ENCODE measurements at places on chromosomes 5 and 9.
A peak's percentile ranks its signal among the peaks of the same experiment; 100 is the strongest.

GRCh38 chr5:168311061-168311566 lies 19.7 kb downstream of the WWC1 start:
- no peak for DNase-seq

DNA sequence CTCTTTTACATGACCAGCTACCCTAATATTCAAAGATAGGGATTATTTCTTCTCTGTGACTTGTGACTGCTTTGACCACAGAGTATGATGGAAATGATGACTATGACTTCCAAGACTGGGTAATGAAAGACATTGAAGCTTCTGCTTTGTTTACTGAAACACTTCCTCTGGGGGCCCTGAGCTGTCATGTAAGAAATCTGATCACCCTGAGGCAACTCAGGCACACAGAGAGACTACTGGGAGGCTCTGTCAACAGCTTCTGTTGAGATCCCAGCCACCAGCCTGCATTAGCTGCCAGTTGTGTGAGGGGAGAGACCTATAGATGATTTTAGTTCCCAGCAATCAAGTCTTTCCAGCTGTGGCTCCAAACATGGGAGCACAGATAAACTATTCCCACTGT lies 76.5 kb downstream of the KCTD16 start:
- DNase-seq: no peak

DNA sequence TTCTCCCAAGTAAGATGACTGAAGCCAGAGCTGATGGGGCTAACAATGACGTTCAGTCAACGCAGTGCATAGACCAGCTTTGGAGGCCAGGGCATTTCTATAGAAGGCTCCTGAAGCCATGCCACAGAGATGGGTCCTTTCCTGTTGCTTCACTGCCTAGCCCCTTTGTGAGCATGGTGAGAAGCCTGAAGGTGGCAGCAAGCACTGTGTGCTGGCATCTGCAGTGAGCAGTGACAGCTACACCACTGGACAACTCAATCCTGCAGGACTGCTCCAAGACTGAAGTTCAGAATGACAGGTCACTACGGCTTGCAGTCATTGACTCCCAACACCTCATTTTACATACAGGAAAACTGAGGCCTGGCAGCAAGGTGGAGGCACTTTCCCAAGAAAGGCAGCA lies 229.0 kb downstream of the TSSK1B start:
- no peak for DNase-seq

- DNase-seq: no peak
These were observed 17.4 kb downstream of the ELOVL7 start for GRCh38 chr5:60826653-60827052.

DNA sequence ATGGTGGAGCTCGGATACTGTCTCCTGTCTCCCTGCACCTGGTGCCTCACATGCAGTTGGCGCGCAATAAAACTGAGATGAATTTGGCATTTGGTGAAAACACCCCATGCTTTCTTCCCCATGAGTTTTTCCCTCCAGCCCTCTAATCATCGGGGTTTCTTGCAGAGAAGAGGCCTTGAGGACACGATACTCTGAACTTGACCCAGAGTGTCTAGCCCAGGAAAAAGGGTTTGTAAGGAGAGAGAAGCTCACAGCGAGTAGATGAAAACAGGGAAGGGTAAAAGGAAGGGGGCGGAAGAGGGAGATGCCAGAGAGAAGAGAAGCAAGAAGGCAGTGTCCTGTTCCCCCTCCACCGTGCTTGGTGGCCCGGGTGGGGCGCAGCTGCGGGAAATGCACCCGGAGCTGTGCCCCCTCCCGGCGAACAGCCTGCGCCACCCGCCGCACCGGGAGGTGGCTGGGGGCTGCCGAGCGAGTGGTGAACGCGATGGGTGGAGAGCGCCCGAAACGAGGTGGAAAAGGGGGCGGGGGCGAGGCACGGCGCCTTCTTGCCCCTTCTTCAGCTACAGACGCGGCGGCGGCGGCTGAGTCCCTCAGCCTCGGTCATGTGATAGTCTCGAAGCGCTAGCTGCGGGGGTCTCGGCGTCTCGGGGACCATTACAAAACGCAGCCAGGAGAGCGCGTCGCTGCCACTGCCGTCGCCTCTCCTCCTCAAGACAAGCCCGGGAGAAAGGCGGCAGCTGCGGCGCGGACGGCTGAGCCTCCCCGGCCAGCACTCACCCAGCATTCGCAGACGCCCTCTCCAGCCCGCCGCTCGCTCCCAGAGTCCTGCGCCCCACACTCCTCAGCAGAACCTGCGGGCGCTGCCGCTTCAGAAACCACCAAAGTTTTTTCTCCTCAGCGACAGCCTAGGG lies 1.1 kb upstream of the FOXB2 start:
- peak; percentile 74 for DNase-seq

GRCh38 chr5:33733225-33733624 lies 158.6 kb downstream of the ADAMTS12 start:
- no peak for DNase-seq

- no peak for DNase-seq
These were observed 172.3 kb upstream of the TBCA start for GRCh38 chr5:77948476-77948875.

DNA sequence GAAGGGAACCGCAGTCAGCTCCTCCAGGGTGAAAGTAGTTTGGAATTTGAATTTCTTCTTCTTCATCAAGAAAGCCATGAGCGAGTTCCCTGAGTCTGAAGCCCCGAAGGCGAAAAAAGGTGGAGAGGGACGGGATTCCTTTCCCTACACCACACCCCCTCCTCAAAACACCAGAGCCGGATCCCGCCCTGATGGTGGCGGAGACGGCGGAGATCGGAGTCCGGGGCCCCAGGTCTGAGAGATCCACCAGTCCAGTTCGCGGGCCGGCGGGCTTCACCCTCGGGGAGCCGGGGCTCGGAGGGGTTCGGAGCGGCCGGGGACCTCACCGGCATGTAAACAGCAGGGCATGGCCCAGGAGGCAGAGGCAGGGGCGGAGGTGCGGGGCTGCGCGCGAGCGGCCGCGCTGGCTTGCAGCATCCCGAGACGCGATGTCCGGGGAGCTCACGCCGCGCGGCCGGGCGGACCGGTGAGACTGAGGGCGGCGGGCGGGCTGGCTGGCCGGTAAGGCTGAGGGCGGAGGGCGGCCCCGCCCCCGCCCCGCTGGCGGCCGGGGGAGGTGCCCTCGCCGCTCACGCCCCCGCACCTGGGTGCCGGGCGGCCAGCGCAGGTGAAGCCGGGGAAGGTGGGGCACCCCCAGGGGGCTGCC lies 606 bp downstream of the EEIG1 start:
- DNase-seq: peak; percentile 78

DNA sequence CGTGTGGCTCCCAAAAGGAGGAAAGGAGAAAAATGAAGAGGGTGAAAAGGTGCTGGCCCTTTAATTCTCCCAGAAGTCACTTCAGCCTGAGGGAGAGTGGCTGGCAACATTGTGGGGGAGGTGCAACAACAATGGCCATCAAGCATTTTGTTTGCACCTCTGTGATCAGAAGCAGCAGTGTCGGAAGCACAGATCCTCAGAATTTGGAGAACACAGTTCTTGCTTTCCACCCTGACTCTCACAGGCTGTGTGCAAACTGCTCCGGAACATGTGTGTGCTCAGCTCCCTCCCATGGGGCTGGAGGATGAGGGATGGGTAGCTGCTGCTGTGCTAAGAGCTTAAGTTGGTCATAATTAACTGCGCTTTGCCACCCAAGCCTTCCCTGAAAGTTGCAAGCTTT lies 127.1 kb downstream of the DPYSL3 start:
- DNase-seq: no peak

- no peak for DNase-seq
These were observed 29.2 kb downstream of the ANXA2R start for GRCh38 chr5:43010935-43011315.

GRCh38 chr5:571791-572190 lies 40.3 kb upstream of the CEP72 start:
- no peak for DNase-seq

DNA sequence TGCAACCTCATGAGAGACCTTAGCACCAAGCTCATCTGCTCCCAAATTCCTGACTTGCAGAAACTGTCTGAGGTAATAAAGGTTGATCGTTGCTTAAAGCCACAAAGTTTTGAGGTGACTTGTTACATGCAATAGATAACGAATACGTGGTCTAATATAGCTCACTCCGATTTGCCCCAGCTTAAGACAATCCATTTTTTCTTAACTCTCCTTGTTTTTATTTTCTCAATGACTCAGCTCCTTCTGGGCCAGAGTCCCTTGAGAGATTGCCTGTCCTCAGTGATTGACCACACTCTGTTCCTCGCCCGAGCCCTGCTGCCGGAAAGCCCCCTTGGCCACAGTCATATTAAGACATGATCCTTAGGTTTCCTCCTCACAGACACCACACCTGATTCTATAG lies 63.7 kb upstream of the FANCC start:
- DNase-seq: no peak

- DNase-seq: no peak
These were observed 36.7 kb downstream of the ANKH start for GRCh38 chr5:14834584-14835550.

GRCh38 chr9:131279196-131279862 lies 3.0 kb upstream of the FAM78A start:
- DNase-seq: no peak

DNA sequence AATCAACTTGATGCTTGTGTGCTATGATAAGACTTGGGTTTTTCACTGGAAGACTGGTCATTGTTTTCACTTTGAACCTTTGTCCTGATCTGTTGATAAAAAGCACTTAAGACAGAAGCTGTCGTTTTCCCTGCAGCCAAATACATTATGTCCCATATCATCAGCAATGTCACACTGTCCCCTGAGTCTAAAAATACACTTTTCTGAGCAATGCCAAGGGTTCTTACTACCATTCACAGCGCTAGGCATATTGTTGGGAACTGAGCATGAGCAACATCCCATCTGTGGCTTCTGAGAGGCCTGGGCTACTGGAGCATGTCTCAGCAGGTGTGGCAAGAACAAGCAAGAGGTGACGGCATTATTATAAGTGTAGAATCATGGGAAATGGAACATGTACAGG lies 81.8 kb downstream of the SEMA6A start:
- no peak for DNase-seq

DNA sequence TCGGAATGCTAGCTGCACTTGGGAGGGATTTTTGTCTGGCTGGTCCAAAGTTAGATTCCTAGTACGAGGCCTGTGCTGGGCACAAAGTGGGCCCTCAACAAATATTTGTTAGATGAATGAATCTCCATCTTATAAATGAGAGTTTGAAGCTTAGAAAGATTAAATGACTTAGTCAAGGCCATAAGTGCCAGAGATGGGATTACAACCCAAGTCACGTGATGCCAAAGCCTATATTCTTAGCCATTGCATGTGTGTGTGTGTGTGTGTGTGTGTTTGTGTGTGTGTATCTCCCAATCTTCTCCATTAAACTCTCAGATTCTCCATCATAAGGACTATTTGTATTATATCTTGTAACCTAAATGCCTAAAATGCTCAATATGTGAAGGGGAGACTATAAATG lies 130.8 kb upstream of the MAP1B start:
- DNase-seq: no peak

GRCh38 chr9:130156672-130157071 lies 15.5 kb upstream of the NCS1 start:
- DNase-seq: no peak

DNA sequence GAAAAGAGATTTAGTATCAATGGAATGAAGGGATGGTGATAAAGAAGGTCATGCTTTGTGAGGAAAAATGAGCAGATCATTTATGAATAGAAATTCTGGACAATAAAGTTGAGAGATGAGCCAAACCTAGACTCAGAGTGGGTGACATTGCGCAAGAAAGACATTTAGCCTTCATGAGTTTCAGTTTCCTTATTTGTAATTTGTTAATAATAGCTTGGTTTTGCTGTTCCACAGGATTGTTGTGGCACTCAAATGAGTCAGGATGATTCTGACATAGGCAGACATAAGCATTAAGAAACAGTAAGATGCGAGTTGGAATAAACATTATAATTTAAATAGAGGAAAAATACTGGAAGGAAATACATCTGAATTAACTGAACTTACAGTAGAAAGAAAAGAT lies 34.8 kb downstream of the ITGA2 start:
- no peak for DNase-seq

GRCh38 chr5:135719428-135720063 lies 114.9 kb upstream of the SLC25A48 start:
- no peak for DNase-seq

DNA sequence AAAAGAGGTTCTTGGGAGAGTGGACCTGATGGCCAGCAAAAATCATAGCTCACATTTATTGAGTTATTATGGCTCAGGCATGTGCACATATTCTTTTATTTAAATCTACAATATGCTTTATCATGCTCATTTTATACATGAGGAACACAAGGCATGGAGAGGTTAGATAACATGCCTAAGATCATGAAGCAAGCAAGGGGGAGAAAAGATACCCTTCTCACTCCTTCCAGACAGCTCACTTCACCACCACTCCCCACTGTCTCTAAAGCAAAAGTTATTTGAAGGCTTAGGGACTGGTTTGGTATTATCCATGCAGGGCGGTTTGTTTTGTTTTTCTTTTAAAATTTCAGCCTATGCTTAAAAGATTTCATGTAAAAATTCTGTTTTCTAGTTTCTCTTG lies 59.0 kb upstream of the PDE8B start:
- no peak for DNase-seq

DNA sequence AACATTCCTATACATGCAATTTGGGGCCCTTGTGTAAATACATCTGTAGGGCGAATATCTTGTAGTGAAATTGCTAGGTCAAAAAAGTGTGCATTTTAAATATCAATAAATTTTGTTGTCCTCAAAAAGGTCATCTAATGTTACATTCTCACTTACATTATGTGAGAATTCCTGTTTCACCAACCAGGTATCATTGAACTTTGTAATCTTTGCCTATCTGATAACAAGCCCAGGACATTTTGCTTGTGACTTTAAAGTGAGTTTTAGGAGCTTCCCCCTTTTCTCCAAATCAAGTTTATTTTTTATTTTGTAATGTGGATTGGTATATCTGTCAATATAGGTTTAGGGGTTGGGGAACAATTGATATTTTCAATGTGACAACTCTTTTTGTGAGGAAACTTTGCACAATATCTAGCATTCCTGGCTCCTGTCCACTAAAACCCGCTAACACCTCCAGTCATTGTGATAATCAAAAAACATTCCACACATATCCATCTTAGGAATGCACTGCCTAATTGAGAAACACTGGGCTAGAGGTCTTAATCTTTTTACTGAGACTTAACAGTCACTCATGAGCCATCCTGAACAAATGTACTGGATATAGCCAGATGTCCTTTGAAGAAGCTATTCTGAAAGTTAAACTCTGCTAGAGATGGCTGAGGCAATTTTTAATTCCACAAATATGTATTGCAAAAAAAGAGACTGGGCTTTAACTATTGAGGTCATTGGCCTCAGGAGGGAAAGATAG lies 72.5 kb upstream of the SLC1A1 start:
- no peak for DNase-seq

DNA sequence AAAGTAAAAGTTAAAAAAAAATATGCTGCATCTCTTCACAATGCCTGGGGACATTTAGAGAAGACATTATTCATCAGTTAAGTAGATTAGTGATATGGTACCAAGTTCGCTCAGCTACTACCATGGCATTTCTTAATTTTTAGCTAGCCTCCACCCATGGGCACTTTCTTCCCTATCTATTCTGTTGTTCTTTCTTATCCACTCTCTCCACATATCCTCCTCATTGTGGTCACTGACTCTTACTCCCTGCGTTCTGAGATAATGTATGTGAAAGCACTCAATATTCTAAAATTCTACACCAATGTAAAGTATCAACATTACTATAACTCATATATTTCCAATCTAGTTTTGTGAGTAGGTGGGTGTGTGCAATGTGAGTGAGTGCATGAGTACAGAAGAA lies 609.7 kb upstream of the DAB2 start:
- DNase-seq: no peak

All from ecto neural progenitor cell (in vitro differentiated cells).